Lung microvascular endothelial cell (primary cell): ENCODE measurements at places on chromosomes 12 and 14.

GRCh38 chr12:33437598-33437997, 2.0 kb downstream of the SYT10 start:
- no peak for DNase-seq

GRCh38 chr12:81465876-81466275, 293.3 kb downstream of the PPFIA2 start:
- DNase-seq, result no peak

DNA sequence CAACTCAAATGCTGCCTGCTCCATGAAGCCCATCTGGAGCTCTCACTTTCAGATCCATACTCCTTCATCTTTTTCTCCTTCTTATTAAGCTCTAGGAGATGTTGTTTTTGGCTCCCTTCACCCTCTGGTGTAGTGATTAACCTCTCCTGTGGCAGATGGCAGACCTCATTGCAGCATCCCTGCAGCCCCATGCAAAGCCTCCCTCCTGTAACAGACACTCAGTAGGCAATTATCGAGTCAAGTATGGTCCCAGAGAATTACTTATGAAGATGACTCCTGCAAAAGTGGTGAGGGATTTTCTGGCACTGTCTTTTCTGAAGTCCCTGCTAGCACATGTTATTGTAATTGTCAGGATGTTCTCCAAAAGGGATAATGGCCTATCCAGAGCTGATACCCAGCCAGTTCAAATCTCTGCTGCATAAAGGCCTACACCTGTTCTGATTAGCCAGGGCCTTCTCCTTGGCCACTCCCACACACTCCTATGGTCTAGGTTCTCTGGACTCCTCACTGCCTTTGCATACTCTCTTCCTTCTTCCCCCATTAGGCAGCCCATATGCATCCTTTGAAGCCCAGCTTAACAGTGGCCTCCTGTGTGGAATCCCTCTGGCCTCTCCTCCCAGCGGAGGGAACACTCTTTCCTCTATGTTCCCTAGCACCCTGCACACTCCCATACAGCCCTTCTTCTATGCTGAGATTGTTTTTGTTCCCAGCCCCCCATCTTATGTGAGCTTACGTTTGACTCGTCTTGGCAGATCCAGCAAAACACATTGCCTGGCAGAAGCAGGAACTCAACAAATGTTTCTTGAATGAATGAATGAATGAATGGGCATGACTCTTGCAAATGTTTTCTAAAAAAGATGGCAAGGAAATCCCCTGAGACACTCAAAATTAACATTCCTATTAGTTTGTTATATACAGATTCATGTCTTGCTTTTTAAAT, 43.9 kb upstream of the MDM1 start:
- DNase-seq, result no peak

DNA sequence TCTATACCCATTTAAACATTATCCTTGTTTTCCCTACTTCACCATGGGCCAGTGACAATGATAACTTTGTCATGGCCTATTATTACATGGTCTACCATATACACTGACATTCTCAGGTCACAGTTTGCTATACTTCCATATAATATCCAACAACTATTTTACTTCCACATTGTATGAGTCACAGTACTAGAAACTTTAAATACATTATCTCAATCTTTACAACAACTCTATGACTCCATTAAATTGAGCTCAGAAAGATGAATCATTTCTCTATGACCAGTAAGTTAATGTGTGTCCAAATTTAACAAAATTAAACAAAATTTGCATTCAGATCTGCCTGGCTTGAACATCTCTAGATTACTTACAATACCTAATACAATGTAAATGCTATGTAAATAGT, 93.9 kb downstream of the PLEKHG7 start:
- DNase-seq, result no peak

GRCh38 chr12:95096378-95096777, 23.0 kb upstream of the NR2C1 start:
- no peak for DNase-seq
